ENCODE measurements at places on chromosomes 13 and 19. TPM values are rescaled to one million over a fixed set of nuclear protein-coding genes. Genes with fewer than 3 reads are reported as not detected.

The CCDC106 gene
- total RNA-seq = 18.3 TPM

The RFPL4A gene
- not detected for total RNA-seq

- DNase-seq = no peak
These were observed 643.9 kb downstream of the DIAPH3 start for GRCh38 chr13:59519819-59520218.

DNA sequence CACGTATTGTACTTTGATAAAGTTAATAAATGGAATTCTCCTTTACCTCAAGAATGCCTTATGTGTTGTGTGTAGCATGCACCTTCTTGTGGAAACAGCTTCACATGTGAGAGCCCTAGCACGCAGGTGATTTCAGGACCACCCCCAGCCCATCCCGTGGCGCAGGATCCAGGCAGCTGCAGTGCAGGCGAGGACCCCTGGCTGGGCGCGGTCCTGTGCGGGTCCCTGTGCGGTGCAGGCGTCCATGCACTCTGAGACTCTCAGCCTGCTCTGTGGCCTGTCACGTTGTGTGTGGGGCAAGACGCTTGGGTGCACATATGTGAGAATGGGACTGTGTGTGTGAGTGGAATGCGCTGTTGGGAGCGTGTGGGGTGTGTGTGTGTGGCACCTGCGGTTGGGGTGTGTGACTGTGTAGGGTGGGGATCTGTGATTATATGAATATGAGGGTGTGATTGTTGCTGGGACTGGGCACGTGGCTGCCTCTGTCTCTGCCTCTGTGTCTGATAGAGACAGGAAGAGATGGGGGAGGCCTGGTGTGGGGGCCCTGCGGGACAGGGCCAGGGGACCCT, 30.8 kb downstream of the WTIP start:
- no peak for DNase-seq

DNA sequence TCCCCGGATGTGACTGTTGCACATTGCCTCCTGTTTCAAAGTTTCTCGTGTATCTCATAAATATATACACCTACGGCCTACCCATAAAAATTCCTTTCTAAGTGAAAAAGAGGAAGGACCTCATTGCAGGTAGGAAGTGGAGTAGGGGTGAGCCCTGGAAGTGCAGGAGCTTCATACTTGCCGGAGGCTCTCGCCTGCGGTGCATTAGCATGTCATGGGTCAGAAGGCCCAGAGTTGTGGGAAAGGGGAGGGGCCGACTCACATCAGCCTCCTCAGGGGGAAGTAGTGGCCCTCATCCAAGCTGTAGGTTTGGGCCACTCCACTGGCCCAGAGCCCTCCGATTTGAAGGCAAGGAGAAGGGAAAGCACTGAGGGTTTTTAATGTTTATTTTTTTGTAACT, 26.0 kb upstream of the IRS2 start:
- DNase-seq = no peak

DNA sequence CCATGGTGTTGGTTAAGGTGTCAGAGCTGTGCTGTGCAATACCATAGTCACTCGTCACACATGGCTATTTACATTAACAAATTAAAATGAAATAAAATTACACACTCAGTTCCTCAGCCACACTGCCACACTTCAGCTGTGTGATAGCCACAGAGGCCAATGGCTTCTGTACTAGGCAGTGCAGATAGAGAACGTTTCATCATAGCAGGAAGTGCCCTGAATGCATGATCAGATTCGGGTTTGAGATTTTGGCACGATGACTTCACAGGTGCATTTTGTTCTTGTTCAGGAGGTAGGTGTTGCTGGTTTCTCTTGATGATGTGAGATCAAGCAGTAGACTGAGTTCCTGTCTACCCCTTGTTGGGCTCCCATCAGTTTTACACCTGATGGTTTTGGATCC, 6.5 kb downstream of the ARMC6 start:
- DNase-seq = no peak

DNA sequence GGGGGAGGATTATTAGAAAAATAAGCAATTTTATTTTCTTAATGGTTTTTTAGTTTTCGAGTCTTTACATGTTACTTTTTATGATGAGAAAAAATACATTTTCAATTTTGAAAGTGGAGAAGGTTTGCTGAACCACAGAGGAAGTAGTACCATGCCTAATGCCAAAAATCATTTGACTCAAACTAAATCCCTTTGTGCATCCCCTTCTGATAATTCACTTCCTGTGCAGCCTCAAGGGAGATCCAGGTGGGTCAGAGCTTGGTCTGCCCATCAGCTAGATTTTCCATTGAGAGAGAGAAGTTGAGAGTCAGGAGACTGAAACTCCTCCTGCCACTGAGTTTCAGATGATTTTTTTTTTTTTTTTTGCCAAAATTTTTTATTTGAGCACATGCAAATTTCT, 571.7 kb downstream of the LIG4 start:
- no peak for DNase-seq

DNA sequence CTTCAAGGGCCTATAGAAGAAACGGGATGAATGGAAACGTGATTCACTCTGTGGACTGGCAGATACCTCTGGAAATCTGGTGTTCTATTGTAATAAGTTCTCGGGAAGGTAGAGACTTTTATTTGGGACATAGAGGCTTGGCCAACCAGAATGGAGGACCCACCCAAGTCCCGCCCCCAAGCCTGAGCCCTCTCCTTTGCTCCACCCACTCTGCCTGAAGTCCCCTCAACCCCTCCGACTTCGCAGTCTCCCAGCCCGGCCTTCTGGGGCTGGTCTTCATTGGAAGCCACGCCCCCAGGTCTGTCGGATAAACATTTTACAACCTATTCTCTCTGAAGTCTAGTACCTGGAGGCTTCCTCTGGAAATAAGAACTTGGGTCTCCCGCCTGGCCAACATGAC, 16.9 kb downstream of the FBXL12 start:
- DNase-seq = no peak

DNA sequence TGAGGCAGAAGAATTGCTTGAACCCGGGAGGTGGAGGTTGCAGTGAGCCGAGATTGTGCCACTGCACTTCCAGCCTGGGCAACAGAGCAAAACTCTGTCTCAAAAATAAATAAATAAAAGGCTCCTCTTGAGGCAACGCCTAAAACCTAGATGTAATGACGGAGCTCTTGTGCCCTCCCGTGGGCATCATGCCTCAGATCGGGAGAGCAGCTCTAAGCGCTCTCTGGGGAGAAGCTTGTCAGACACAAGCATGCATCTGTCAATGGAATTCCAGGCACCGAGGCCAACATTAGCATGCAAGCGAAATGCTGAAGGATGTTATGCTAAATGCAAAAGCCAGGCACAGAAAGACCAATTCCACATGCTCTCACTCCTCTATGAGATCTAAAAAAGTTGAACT, 45.6 kb upstream of the MRI1 start:
- DNase-seq = peak; percentile 54

- DNase-seq = no peak
These were observed 4.4 kb downstream of the TRPM4 start for GRCh38 chr19:49161987-49162386.
